ENCODE measurements at places on chromosomes 6 and 20. TPM values are rescaled to one million over a fixed set of nuclear protein-coding genes. Genes with fewer than 3 reads are reported as not detected.

GRCh38 chr6:84635081-84635761 lies 129.2 kb downstream of the TBX18 start:
- DNase-seq = no peak

DNA sequence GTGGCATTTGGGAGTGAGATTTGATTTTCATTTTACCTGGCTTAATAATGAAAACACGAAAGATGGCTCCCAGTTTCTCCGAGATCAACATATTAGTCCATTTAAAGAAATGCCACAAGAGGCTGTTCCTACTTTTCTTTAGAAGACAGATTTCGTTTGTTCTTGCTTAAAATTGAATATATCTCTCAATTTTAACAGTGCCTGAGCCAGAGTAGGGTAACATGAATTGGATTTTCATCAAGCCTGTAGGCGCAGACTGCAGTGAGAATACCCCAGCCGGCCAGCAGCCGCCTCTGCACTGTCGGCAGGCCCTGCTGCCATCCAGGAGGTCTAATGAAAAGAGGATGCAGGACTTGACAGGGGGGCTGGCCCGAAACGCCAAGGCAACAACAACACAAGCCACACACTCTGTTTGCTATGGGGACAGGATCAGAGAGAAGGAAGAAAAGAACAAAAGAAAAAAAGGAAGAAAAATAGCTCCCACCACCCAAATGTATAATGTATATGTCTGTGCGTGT lies 72.5 kb downstream of the PPP1R3G start:
- DNase-seq = no peak

- DNase-seq = no peak
Observed at GRCh38 chr6:25553502-25553901, 98.5 kb upstream of the SCGN start.

GRCh38 chr20:48784273-48784641 lies 43.5 kb downstream of the PREX1 start:
- DNase-seq = no peak

GRCh38 chr6:9398071-9398766 lies 962.9 kb upstream of the SLC35B3 start:
- DNase-seq = peak; percentile 20

DNA sequence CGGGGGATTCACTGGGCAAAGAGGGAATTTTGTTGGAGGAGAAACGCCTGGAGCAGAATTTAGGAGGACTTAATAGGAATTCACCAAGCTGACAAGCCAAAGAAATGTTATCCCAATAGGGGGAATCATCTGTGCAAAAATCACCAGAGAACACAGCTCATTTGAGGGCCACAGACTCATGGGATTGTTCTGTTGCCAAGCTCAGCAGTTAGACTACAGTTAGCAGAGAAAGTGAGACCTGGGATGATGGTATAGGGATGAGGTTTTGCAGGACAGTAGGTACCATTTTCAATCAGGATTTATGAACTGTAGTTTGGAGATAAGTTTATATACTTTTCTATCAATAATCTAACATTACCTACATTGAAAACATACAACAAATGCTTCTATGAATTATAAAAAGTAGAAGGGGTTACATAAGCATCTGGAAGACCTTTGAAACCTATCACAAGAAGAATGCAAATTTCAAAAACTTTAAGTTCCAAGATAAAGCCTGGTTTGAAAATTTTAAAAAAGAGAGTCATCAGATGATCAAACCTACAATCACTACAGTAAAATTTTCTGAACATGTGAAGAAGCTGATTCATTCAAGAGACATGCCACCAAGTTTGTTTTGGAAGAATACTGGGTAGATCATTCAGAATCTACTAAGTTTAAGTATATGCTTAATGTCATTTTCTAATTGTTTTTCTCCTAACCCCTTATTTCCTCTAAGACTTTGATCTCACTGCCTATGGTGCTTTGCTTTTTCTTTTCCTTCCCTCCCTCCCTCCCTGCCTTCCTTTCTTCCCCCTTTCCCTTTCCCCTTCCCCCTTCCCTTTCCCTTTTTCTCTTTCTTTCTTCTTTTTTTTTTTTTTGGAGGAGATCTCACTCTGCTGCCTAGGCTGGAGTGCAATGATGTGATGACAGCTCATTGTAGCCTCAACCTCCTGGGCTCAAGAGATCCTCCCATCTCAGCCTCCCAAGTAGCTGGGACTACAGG lies 81.5 kb downstream of the KIF13A start:
- DNase-seq = no peak

GRCh38 chr6:143427109-143427817 lies 23.2 kb downstream of the ADAT2 start:
- DNase-seq = peak; percentile 88

- no peak for DNase-seq
Observed at GRCh38 chr6:109052852-109053251, 41.8 kb downstream of the SESN1 start.

DNA sequence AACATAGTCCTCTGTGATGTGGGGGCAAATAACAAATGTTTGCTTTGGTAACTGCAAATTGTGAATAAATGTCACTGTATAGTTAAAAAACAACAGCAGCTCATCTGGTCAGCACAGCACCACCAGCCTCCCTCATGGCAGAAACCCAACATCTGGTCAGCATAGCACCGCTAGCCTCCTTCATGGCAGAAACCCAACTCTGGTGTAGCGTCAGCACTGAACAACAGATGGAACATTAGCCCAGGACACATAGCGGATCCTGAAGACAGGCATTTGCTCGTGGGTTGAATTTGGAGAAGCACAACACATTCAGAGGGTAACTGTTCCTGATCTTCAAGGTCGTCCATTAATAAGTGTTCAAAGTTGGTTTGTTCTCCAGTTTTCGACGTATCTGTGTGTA lies 265.9 kb downstream of the DLL1 start:
- DNase-seq = no peak

DNA sequence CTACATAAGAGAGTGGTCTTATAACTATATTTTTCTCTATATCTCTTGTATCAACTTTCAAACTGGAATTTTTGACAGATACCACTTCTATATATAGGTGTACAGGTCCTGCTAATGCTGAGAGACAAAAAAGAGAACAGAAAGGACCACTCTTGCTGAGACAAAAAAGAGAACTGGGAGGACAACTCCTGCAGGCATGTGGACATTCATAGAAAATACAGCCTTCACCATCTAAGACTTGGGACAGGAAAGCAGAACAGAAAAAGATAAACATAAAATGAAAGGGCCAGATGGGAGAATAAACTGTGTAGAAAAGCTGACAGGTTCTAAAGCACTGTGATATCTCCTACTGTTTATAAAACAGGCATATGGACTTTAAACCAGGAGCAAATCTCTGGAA lies 541.0 kb upstream of the ADGRB3 start:
- no peak for DNase-seq

- no peak for DNase-seq
Observed at GRCh38 chr6:87926687-87927086, 121.0 kb upstream of the SPACA1 start.

- DNase-seq = no peak
Observed at GRCh38 chr6:29967379-29968010, 25.2 kb downstream of the HLA-A start.

- no peak for DNase-seq
Observed at GRCh38 chr6:32529697-32530430, at the start of gene HLA-DRB5. Gene HLA-DRB5 (minus strand): TSS chr6:32530287. CDS start chr6:32530224, 63 bp downstream.

DNA sequence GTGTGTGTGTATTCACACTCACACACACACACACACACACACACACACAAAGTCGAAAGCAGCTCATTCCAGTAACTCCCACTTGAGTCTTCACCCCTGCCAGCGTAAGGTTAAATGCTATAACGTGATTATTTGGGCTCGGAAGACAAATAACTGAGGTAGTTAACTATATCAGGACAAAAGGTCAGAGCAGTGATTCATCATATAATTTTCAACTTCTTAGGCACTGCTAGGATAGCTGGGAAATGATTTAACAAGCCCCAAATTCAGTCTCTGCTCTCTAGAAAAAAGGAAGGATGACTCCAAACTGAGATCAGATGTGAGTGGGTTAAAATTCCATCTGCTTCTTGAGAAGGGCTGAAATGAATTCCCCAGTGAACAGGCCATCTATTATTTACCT lies 30.7 kb downstream of the HDGFL1 start:
- no peak for DNase-seq

GRCh38 chr6:37588735-37589108 lies 89.0 kb upstream of the CCDC167 start:
- DNase-seq = no peak

DNA sequence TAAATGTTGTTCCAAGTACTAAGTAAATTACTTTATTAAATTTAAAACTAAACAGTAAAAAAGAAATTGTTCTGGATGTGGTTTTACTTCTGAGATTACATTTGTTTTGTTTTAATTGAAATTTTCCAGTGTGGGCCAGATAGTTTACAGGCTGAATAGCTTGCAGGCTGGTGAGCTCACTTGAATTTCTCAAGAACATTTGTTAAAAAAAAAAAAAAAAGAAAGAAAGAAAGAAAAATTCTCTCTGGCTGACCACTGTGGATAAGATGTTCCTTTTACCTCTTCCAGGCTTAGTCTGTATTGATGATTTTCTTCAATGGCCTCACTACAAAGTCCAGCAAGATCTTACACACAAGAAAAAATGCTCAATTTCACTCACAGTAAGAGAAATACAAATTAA lies 85.4 kb downstream of the PLCG1 start:
- no peak for DNase-seq

DNA sequence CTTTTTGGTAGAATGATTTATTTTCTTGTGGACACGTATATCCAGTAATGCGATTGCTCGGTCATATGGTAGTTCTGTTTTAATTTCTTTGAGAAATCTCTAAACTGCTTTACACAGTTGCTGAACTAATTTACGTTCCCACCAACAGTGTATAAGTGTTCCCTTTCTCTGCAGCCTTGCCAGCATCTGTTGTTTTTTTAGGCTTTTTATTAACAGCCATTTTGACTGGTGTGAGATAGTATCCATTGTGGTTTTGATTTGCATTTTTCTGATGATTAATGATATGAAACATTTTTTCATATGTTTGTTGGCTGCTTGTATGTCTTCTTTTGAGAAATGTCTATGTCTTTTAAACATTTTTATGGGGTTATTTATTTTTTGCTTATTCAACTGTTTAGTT lies 196.7 kb downstream of the MOXD1 start:
- no peak for DNase-seq

DNA sequence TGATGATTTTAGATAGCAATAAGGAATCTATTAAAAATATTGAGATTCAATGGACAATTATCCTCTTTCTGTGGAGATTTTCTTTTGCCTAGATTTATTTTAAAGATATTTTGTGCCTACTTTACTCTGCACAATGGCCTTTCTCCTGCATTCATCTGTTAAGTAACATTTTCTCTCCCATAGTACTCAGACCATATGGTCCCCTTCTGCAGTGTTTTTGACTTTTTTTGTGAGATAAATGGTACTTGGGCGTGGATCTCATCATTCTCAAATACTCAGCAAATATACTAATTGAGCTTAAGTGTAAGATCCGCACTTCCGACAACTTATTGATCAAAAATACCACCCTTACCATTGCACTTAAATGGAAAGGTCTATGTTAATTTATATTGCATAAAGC lies 55.8 kb downstream of the PHACTR1 start:
- DNase-seq = no peak

GRCh38 chr6:44115866-44116265 lies 11.4 kb downstream of the MRPL14 start:
- DNase-seq = no peak

GRCh38 chr20:49283176-49283702 lies 5.4 kb upstream of the ZNFX1 start:
- DNase-seq = no peak

GRCh38 chr6:43708860-43709653 lies 21.5 kb upstream of the MRPS18A start:
- DNase-seq = no peak

- DNase-seq = no peak
Observed at GRCh38 chr6:161079566-161080262, 88.1 kb downstream of the MAP3K4 start.

DNA sequence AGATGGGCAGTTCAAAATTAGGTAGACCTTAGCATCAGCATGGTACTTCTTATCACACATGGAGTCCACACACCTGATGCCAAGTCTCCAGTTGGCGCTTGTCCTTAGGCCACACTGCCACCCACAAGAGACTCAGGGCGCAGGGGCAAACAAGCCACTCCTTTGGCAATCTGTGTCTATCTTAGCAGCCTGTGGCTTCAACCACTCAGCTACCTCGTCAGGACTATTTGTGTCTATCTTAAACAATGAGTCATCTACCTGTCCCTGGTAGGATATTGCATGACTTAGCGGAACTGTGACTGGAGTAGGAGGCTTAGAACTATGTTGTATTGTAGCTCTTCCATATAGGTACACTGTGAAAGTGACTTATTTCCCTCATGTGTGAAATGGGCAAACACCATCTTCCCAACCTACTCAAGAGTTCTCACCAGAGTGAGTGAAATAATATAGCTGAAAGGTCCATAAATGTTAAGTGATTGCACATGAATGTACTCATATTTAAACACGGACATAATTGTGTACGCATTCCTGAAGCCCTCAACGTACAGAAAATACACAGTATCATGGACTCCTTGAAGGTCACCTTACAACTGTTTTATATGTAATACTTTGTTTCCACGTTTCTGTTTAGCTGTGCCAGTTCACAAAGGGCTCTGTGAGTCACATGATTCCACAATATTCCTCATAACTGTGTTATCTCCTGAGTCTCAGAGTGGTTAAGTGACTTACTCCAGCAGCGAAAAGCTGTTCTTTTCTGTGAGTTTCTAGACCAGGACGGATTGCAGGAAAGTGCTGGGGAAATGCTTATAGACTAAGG lies 1.6 kb downstream of the TRIM27 start:
- DNase-seq = no peak

DNA sequence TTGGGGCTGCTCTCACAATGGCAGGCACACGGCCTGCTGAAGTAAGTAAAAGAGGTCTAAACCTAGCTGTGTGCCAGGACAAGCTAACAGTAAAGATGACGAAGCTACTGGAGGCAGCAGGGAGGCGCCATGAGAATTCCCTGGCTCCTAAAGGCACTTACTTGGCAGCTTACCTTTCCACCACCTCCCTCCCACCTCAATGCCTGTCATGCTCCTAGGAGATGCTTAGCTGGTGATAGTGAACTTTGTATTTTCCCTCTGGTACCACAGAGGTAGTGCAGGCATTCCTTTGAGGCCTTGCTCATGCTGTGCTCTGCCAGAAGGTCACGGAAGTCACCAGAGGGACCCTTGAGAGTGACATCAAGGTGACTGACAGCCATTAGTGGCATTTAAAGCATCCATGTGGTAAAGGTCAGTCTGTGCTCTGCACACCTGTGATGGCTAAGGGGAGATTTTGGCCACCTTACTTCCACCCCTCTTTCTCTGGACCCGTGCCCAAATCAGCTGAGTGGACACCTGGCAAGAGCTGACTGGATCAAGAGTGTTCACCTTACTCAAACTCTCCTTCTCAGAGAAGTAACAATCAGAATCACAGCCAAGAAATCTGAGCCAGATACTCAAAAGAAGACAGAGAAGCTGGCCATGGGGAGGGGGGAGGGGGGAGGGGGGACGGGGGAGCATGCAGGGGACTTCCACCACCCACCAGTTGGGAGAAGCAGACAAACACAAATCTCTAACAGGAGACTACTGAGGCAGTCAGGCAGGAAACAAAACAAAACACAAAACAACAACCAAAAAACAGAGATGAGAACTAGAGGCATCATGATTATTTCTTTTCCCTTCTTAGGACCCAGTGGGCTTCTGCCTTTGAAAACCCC lies 2.9 kb downstream of the FKBP1A start:
- no peak for DNase-seq

Gene LY86
- total RNA-seq = not detected

Gene SYNDIG1
- total RNA-seq = 10.4 TPM

Gene TREML1
- not detected for total RNA-seq

Gene VNN1
- not detected for total RNA-seq

Gene PRDM1
- not detected for total RNA-seq

Gene NRM
- 52.2 TPM for total RNA-seq

Gene VIP
- not detected for total RNA-seq

Gene VWA7
- total RNA-seq = 3.2 TPM

Gene PRSS35
- 26.6 TPM for total RNA-seq

Gene CARMIL1
- total RNA-seq = 4.8 TPM

Gene SLCO4A1
- 26.5 TPM for total RNA-seq

Gene PAK5
- total RNA-seq = 6.8 TPM
